M059J (cell line): ENCODE measurements at places on chromosomes 3 and 15. TPM values are rescaled to one million over a fixed set of nuclear protein-coding genes. Genes with fewer than 3 reads are reported as not detected.

DNA sequence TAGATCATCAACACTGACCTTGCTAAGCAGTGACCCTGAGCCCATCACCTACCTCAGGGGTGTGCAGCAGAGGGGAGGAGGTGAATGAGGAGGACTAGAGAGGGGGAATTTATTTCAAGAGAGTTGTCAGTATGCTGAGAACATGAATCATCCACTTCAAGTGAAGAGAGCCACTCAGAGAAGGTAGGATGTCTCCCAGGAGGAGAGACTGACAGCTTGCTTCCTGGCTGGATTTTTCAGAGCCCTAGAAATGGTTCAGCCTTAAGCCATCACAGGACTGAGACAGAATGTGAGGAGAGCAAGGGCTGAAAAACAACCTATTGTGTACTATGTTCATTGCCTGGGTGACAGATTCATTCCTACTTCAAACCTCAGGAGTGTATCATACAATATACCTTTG is 34.8 kb downstream of the CCNL1 start:
- peak; percentile 55 for DNase-seq

Gene PLSCR5
- not detected in 2 replicates for total RNA-seq

Gene POPDC2
- total RNA-seq: 0.12 TPM in 1 of 2 replicates, not detected in the other

Gene AHSG
- not detected in 2 replicates for total RNA-seq

DNA sequence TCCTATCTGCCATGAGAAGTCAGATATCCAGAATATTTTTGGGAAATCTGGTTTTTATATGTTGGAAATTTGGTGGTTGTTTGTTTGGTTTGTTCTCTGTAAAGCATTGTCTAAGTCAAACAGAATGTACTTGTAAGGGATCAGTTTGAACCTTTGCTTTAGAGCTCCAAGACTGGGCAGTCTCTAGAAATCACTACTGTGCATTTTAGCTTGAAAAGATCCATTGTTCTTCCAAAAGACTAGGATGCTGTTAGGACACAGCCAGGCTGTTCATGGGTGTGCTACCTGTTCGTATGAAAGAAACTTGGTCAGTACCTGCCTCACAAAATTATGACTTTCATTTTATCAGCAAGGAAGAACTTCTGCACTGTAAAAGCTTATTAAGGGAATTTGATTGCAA is 182.6 kb downstream of the WDR72 start:
- no peak for DNase-seq

GRCh38 chr3:60754617-60755016 is 496.6 kb downstream of the FHIT start:
- DNase-seq: no peak

DNA sequence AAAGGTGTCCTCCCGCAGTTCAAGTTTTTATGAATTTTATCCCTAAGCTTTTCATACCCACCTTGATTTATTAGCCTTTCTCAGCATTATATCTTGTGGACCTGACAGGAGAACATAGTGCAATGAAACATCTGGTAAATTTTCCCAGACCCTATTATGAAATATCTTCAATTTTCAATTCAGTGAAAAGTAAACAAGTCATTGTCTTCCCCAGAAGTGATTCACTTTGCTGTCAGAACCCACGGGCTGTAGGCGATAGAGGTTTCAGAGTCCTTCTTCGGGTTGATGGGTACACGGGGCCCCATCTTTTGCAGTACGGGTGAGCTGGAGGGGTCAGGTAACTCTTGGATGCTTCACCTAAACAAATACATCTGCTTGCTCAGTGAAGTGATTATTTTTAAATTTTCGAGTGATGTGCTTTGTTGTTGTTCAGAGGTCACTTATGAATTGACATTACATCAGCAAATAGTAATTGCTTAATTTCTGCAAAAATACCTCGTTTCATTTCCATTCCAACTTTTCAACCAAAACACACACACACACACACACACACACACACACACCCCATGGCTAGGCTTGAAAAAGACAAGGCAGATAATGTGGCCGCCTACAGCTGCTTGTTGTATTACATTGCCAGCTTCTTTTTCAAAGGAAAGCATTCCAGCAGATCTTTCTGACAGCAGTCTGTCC is 102.9 kb downstream of the SEMA6D start:
- peak; percentile 9 for DNase-seq
